ENCODE measurements at places on chromosomes 5 and 9.

GRCh38 chr9:93983875-93984274 lies 28.7 kb upstream of the BARX1 start:
- DNase-seq = no peak

- DNase-seq = no peak
These were observed 1084.0 kb upstream of the CDH18 start for GRCh38 chr5:21071986-21072385.

DNA sequence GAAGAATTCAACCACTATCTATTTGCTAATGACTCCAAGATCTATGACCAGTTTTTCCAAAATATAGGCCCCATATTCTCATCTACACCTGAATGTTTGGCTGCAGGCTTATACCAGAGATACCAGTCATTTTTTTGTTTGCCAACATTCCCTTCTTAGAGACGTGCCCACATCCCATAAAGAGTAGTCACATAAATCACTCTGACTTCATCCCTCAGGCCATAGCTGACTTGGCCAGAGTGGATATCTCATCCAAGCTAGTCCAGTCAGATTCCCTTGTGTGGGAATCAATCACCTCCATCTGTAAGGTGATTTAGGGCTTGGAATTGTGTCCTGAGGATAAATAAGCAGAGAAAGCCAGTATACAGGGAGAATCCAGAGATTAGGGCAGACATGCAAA lies 124.3 kb upstream of the SLC24A2 start:
- DNase-seq = no peak

- no peak for DNase-seq
These were observed 23.4 kb downstream of the DMRTA1 start for GRCh38 chr9:22469928-22470544.

- DNase-seq = no peak
These were observed 21.4 kb upstream of the CCNJL start for GRCh38 chr5:160333721-160334120.

DNA sequence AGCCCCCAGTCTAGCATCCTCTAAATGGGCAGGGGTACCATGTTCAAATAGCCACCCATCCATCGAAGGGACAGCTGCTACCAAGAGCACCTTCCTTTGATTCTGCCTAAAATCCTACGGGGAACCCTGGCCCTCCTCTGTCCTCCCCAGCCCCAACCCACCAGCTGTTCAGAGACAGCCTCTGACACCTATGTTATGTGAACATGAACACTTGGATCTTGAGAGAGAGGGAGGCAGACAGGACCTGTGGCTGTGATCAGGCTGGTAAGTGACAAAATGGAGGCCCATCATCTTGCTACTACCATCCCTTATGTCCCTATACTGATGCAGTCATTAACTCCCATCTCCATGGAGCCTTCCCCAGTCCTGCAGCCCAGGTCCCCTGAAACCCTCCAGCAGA lies 8.2 kb downstream of the SLC23A1 start:
- DNase-seq = no peak
